ENCODE measurements at places on chromosomes 6 and 20.

- no peak for DNase-seq
Measured at GRCh38 chr6:109610590-109610989, 80.4 kb downstream of the AK9 start.

DNA sequence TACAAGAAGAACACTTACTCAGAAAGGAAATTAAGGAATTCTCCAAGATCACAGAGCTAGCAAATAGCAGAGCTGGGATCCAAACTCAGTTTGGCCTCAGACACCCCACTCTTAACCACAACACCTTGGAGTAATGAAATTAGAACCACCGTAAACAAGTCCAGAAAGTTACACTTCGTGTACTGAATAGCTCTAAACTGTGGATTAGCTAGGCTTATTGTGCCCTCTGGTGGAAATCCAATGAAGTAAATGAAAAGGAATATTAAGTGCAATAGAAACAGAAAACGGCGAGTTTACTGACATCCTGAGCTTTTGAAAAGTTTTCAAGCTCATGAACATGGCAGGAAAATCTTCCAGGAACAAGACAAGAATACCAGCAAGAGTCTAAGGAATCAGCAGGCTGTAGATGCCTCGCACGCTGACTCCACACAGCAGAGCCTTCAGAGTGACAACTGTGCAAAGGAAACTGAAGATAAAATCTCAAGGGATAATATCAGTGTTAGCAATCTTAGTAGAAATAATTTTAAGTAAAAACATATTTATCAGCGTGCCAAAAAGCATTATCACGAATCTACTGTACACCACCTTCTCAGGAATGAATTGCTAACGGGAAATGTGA, 34.6 kb downstream of the FBXO5 start:
- DNase-seq, result no peak

DNA sequence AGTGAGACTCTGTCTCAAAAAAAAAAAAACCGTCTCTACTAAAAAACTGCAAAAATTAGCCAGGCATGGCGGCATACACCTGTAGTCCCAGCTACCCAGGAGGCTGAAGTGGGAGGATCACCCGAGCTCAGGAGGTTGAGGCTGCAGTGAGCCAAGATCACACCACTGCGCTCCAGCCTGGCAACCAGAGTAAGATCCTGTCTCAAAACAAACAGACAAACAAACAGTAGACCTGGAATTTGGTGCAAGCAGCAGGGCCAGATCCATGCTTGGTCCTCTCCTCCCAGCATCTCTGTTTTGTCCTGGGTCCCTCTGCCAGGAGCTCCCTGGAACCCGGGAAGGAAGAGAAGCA, 11.6 kb downstream of the RIPOR3 start:
- DNase-seq, result no peak

- DNase-seq, result no peak
Measured at GRCh38 chr6:63403725-63404124, 83.9 kb upstream of the LGSN start.

GRCh38 chr6:83592770-83593394, 80.5 kb downstream of the PRSS35 start:
- DNase-seq, result no peak

DNA sequence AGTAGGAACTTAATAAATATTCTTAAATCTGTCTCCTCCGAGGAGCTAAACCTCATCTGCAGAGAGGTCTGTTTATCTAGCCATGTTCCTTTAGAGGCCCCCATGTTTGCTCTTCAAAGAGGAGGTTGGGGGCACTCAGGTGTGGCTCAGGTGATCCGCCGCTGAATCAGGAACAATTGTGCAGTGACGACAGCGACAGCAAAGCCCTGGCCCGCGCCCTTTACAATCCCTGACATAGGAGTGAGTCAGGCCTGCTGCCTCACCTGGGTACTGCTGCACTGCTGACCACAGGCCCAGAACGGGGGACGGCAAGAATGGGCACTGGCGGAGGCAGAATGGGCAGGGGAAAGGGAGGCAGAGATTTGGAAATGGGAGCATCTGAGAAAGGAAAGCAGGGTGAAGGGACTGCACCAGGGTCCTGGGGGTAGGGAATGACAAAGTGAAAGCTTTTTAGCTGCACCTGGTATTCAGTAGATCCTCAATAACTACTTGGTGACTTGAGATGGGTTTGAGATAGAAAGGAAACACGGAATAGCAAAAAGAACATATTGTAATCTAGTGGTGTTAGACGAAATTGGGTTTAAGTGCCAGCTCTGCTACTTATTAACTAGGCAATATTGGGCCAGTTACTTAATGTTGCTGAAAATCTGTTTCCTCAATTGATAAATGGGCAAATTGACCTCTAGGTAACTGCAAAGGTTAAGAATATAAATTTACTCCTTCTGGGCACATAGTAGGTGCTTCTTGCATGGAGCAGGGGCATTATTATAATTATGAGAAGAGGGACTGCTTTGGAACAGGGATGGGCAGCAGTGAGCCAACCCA, 5.4 kb upstream of the IER3 start:
- no peak for DNase-seq

DNA sequence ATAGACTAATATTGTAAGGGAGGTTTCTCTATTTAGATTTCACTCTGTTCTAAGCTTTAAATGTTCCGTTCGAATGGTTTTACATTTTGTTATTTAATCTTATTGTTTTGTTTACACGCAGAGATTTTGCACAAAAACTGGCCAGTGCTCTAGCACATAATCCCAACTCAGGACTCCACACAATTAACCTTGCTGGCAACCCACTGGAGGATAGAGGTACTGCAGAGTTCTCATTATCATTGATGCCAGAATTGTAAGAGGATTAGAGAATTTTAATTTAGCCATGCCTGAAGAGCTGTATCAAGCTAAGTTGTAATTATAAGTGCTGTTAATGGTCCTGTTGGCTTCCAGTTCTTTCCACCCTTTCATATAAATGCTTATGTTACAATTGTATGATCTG, 179.7 kb upstream of the SCGN start:
- no peak for DNase-seq

DNA sequence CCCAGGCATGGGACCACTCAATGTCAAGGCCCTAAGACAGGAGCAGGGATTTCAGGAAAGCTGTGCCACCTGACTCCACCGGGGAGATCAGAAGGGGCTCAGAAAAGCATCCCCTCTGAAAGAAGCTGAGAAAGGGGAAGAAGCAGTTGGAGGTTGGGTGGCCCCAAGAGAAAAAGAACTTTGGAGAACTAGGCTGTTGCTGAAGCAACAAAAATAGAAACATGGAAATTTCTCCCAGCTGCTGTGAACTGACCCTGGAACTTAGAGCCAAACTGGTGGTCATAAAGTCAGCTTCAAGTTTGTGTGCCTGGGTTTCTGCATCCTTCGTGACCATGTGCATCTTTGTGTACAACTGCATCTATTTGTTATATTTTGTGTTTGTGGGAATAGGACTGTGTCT, 534.5 kb downstream of the MAFB start:
- no peak for DNase-seq
